ENCODE measurements at places on chromosomes 2 and 18. TPM values are rescaled to one million over a fixed set of nuclear protein-coding genes. Genes with fewer than 3 reads are reported as not detected.
A peak's percentile ranks its signal among the peaks of the same experiment; 100 is the strongest.

DNA sequence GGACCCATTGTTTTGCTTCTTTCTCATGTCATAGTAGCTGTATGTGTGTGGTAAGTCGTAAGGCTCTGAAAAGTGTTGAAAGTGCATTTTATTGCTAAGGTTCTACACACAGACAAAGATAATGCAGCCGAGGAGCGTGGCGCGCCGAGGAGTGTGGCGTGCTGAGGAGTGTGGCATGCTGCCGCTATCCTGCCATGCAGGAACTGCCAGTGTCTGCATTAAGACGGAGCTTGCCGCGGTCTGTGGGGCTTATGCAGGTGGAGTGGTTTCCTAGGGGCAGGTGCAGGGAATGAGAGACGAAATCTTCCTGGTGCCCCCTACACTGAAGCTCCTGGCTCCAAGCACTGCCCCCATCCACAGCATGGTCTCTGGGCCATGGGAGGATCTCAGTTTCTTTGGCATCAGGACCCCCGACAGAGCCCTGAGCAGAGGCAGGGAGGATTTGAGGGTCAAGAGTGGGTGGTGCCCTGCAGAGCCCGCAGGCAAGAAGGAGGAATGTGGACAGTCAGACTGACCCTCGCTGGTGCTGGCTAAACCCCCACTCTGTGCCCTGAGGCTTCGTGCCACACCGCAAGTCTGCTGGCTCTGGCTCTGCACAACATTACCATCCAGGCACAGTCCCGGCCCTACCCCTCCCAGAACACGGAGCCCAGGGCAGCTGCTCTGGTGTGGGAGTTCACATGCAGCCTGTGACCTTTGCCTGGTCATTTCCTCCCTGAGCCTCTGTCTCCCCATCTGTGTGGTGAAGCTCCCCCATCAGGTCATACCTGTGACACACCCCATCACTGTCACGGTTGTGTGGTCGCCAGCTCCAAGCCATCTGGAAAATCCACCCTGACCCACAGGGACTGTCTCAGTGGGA lies 3.2 kb downstream of the SNED1 start:
- peaks cover 40% of the 10 kb centered on the region for H3K36me3 ChIP-seq
- peaks cover 34% of the 10 kb centered on the region for H3K4me1 ChIP-seq
- DNase-seq, result no peak
- H3K27ac ChIP-seq, result no peak overlapping the region
- H3K27me3 ChIP-seq, result no peaks in the 10 kb centered on the region

The CABYR gene
- total RNA-seq, result 1.6 TPM

- no peak for DNase-seq
- no peaks in the 10 kb centered on the region for H3K27me3 ChIP-seq
- no peak overlapping the region for H3K27ac ChIP-seq
- no peaks in the 10 kb centered on the region for H3K36me3 ChIP-seq
- H3K4me1 ChIP-seq, result peaks cover 4% of the 10 kb centered on the region
These were observed 36.5 kb upstream of the CYTIP start for GRCh38 chr2:157480182-157480961.

DNA sequence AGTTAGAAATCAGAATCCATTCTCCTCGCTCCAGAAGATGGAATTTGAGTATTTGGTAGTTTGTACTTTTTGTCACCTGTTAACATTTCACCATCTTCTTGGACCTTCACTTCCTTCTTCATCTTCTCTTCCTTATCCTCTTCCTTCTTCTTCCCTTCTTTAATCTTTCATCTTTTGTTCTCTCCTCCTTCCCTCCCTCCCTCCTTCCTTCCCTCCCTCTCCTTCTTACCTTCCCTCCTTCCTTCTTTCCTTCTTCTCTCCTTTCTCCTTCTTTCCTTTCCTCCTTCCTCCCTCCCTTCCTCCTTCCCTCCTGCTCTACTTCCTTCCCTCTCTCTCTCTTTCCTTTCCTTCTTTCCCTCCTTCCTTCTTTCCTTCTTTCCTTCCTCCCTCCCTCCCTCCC lies 31.1 kb upstream of the LTBP1 start:
- DNase-seq, result no peak
- no peak overlapping the region for H3K27ac ChIP-seq
- H3K36me3 ChIP-seq, result no peaks in the 10 kb centered on the region
- no peak overlapping the region for H3K4me3 ChIP-seq

The DLX2 gene
- not detected for total RNA-seq

GRCh38 chr18:11327391-11328009 lies 178.1 kb upstream of the PIEZO2 start:
- H3K4me3 ChIP-seq, result no peak overlapping the region
- no peaks in the 10 kb centered on the region for H3K27me3 ChIP-seq
- H3K4me1 ChIP-seq, result no peaks in the 10 kb centered on the region
- no peak for DNase-seq

The RFX8 gene
- total RNA-seq, result 0.58 TPM

GRCh38 chr2:235378246-235378645 lies 115.6 kb upstream of the AGAP1 start:
- no peak overlapping the region for H3K27ac ChIP-seq
- peak; percentile 27 for DNase-seq
- H3K4me3 ChIP-seq, result no peak overlapping the region
- no peaks in the 10 kb centered on the region for H3K27me3 ChIP-seq

DNA sequence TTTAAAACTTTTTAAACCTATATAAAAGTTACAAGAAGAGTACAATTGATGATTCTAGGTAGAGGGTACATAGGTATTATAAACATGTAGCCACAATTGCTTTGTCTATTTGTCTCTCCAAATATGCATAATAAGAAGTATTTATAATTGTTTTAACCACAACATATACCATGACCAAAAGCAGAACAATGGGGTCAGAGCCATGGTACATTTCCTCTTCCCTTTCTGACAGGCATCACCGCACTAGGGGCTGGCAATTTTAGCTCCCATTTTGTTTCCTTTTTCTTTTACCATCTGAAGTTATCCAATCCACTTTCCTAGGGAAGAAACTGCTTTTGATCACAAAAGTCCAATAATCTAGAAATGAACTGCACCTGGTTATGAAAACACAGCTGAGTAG lies 49.3 kb downstream of the TMX3 start:
- H3K4me1 ChIP-seq, result no peaks in the 10 kb centered on the region
- no peak for DNase-seq
- H3K27ac ChIP-seq, result no peak overlapping the region
- no peak overlapping the region for H3K4me3 ChIP-seq
- no peaks in the 10 kb centered on the region for H3K36me3 ChIP-seq

The MC4R gene
- total RNA-seq, result not detected

The SULT1C2 gene
- total RNA-seq, result 20.5 TPM

All from lung (tissue), 17 donors.